ENCODE measurements at places on chromosomes 7 and 10.

GRCh38 chr10:52597189-52597863 is 175.3 kb downstream of the MBL2 start:
- DNase-seq, result no peak

- DNase-seq, result no peak
Observed at GRCh38 chr7:108211382-108212201, 81.4 kb upstream of the LAMB4 start.

GRCh38 chr7:158740657-158741293 is 36.2 kb upstream of the NCAPG2 start:
- no peak for DNase-seq

DNA sequence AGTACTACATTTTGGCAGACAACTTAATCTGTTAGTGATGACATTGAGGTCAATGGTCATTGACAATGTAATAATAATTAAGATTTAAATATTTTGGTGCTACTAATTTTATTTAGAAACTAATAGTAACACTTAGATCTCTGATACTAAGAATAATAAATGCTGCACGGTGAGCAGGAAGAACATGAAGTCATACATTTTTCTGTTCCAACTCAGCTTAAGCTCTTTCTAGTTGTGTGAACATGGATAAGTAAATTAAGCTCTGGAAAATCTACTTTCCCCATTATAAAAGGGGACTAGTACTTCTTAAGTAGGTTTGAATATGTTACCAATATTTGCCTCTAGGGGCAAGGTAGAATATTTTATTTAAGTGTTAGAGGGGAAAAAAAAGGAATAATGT is 65.9 kb upstream of the MEOX2 start:
- no peak for DNase-seq

GRCh38 chr7:50775231-50775630 is 7.5 kb downstream of the GRB10 start:
- DNase-seq, result no peak

All from stimulated activated naive CD4-positive, alpha-beta T cell treated with Interleukin-2 at 50 U/mL for 16 hours (primary cell).